Breast epithelium (tissue), 4 donors: ENCODE measurements at places on chromosomes 5 and 9.
A peak's percentile ranks its signal among the peaks of the same experiment; 100 is the strongest.

DNA sequence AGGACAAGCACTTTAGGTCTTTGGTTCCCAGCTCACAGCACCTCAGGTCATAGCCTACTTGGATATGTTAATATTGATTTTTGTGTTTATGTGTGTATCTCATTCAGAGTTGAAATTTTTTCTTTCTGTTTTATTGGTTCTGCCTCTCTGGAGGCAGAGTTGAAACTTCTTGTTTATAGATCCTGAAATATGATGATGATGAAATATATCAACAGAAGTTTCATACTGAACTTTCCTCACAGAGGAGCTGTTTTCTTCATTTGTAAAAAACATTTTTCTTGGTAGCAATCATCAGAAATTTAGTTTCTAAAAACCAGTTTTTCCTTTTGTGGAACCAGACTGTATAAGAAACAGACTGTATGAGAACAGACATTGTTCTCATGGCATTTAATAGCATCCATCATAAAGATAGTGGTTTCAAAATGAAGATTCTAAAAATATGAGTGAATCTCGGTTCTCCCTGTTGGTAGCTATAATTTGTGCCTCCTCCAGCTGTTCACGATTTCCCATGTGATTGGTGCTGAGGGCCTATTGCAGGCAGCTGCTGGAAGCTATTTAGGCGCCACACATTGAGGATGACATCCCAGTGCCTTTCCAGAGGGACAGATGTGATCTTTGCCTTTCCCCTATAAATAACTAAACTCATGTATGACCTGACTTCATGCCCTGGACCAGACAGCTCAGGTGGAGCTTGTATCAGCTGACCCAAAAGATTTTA is 39.5 kb upstream of the CFAP157 start:
- H3K36me3 ChIP-seq, result no peaks in the 10 kb centered on the region
- no peak overlapping the region for H3K4me3 ChIP-seq
- H3K27me3 ChIP-seq, result no peaks in the 10 kb centered on the region
- DNase-seq, result no peak
- no peaks in the 10 kb centered on the region for H3K4me1 ChIP-seq

DNA sequence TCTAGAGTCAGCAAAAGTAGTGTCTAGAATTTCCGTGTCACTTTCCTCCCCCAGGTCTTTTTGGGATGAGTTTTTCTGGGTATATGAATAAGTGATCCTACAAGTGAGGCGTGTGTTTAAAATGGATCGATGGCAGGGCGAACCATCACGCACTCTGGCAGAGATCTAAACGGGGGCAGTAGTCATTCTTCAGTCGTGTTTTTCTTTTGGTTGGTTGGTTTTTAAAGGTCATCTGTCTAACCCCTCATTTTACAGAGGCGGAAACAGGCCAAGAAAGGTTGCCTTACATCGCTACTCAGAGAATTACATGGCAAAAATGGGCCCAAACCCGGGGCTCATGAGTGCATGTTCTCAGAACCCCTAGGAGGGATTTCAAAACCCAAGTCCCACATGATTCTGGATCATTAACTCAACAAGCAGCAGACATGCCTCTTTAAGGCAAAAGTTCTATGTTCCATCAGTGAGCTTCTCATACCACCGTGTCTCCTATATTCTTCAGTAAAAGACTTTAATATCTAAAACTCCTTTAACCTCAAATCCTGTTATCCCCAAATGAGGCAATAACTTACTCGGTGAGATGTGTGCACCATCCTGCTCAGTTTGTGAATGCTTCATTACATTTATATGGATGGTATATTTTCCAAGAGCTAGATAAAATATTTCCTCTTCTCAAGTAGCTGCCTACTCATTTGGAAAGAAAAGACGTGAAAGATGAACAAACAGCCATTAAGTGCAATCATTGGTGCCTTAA is 145.8 kb downstream of the AOPEP start:
- H3K4me3 ChIP-seq, result no peak overlapping the region
- no peaks in the 10 kb centered on the region for H3K27me3 ChIP-seq
- no peaks in the 10 kb centered on the region for H3K36me3 ChIP-seq
- H3K27ac ChIP-seq, result no peak overlapping the region
- H3K4me1 ChIP-seq, result no peaks in the 10 kb centered on the region
- no peak for DNase-seq

DNA sequence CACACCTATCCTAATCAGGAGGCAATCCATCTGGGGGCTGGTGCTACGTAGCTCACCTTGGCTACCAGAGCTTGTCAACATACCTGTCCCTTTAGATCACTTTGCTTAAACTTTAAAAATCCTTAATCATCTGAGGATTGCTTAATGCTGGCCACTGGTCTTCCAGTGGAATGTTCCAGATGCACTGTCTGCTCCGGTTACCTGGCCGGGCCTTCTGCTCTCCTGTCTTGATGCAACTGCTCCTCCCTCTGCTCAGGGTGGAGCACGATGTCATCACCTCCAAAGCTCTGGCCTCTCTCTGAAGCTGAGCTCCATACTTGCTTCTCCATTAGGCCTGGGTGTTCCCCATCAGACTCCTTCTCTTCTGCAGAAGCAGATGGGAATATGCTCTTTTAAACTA is 106.5 kb upstream of the OTULINL start:
- H3K27me3 ChIP-seq, result no peaks in the 10 kb centered on the region
- no peak overlapping the region for H3K27ac ChIP-seq
- H3K4me3 ChIP-seq, result no peak overlapping the region
- H3K4me1 ChIP-seq, result no peaks in the 10 kb centered on the region
- DNase-seq, result no peak
- peaks cover 5% of the 10 kb centered on the region for H3K36me3 ChIP-seq

GRCh38 chr5:149007174-149007573 is 55.7 kb downstream of the SH3TC2 start:
- no peaks in the 10 kb centered on the region for H3K27me3 ChIP-seq
- DNase-seq, result no peak
- H3K4me3 ChIP-seq, result no peak overlapping the region
- no peaks in the 10 kb centered on the region for H3K36me3 ChIP-seq

- H3K36me3 ChIP-seq, result no peaks in the 10 kb centered on the region
- no peak overlapping the region for H3K27ac ChIP-seq
- H3K4me3 ChIP-seq, result no peak overlapping the region
- H3K27me3 ChIP-seq, result no peaks in the 10 kb centered on the region
Observed at GRCh38 chr5:14995229-14995628, 123.7 kb upstream of the ANKH start.

- H3K4me3 ChIP-seq, result no peak overlapping the region
- H3K27ac ChIP-seq, result no peak overlapping the region
Observed at GRCh38 chr9:135663857-135664256, 748 bp downstream of the LCN9 start.

- peak overlapping the region; percentile 56 for H3K27ac ChIP-seq
- H3K4me3 ChIP-seq, result no peak overlapping the region
- no peaks in the 10 kb centered on the region for H3K36me3 ChIP-seq
- H3K4me1 ChIP-seq, result no peaks in the 10 kb centered on the region
- no peak for DNase-seq
Observed at GRCh38 chr5:57566914-57567313, 84.3 kb upstream of the ACTBL2 start.

DNA sequence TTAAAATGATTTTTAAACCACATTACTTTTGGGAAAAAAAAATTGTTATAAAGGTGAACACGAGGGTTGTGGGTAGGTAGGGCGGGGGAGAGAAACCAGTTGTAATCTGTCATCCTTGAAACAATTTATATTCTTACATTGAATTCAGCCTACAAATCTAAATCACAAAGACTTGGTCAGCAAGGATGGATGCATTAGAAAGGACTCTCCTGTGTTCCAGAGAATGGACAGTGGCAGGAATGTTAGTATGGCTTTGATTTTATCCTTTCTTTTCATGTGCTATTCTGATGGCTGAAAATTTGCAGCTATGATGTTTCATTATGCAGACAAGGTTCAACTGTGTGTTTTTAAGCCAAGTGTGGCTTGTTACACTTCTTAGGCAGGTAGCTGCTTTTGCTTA is 234.7 kb downstream of the SLF1 start:
- H3K4me1 ChIP-seq, result no peaks in the 10 kb centered on the region
- H3K36me3 ChIP-seq, result no peaks in the 10 kb centered on the region
- H3K27me3 ChIP-seq, result no peaks in the 10 kb centered on the region
- DNase-seq, result no peak
- H3K4me3 ChIP-seq, result no peak overlapping the region
- no peak overlapping the region for H3K27ac ChIP-seq

- H3K36me3 ChIP-seq, result no peaks in the 10 kb centered on the region
- no peak for DNase-seq
- H3K27ac ChIP-seq, result no peak overlapping the region
- peaks cover 8% of the 10 kb centered on the region for H3K4me1 ChIP-seq
- no peak overlapping the region for H3K4me3 ChIP-seq
Observed at GRCh38 chr9:26954050-26954508, 2.1 kb upstream of the IFT74 start.

- no peak for DNase-seq
- no peaks in the 10 kb centered on the region for H3K36me3 ChIP-seq
- H3K4me1 ChIP-seq, result peaks cover 4% of the 10 kb centered on the region
- H3K27ac ChIP-seq, result no peak overlapping the region
Observed at GRCh38 chr5:59891962-59892643, 1.4 kb downstream of the PDE4D start.
